NCI-H510A (cell line): ENCODE measurements at places on chromosomes 1 and 21.

GRCh38 chr1:245279346-245279745 is 124.6 kb downstream of the KIF26B start:
- no peak for DNase-seq

GRCh38 chr1:19656134-19656779 is 8.4 kb upstream of the HTR6 start:
- no peak for DNase-seq

DNA sequence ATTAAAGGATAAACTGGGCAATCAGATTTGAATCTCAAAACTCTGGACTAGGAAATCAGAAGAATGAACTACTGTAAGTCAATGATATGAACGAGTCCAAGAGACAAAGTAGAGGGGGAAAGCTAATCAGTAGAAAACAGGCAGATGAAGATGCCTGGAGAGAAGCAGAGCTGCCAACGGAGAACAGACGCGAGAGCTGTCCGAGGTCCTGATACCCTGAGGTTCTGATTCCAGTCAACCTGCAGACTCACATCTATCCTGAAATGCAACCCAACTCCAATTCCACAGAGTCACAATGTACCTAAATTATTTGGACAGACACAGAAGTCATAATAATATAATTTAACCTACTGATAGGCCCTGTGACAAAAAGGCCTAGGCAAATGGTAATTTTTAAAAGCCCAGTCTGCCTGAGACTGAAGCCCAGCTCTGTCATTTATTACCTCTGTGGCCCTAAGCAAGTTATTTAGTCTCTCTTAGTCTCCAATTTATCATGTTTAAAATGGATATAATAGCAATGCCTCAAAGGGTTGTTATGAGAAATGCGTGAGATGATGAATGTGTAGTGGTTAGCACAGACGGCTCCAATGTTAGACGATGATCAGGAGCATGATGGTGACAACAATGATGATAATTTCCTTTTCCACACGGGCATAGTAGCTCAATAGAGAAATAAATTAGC is 33.4 kb downstream of the RGS7 start:
- DNase-seq = no peak

GRCh38 chr1:150995896-150996295 is 10.8 kb downstream of the MINDY1 start:
- no peak for DNase-seq

GRCh38 chr1:23568608-23569383 is 9.5 kb upstream of the ID3 start:
- DNase-seq = no peak

GRCh38 chr21:44423941-44424607 is 31.2 kb upstream of the LRRC3 start:
- DNase-seq = no peak

GRCh38 chr21:42232176-42232825 is 13.4 kb downstream of the ABCG1 start:
- no peak for DNase-seq
